ENCODE measurements at places on chromosomes 13 and 19. TPM values are rescaled to one million over a fixed set of nuclear protein-coding genes. Genes with fewer than 3 reads are reported as not detected.

DNA sequence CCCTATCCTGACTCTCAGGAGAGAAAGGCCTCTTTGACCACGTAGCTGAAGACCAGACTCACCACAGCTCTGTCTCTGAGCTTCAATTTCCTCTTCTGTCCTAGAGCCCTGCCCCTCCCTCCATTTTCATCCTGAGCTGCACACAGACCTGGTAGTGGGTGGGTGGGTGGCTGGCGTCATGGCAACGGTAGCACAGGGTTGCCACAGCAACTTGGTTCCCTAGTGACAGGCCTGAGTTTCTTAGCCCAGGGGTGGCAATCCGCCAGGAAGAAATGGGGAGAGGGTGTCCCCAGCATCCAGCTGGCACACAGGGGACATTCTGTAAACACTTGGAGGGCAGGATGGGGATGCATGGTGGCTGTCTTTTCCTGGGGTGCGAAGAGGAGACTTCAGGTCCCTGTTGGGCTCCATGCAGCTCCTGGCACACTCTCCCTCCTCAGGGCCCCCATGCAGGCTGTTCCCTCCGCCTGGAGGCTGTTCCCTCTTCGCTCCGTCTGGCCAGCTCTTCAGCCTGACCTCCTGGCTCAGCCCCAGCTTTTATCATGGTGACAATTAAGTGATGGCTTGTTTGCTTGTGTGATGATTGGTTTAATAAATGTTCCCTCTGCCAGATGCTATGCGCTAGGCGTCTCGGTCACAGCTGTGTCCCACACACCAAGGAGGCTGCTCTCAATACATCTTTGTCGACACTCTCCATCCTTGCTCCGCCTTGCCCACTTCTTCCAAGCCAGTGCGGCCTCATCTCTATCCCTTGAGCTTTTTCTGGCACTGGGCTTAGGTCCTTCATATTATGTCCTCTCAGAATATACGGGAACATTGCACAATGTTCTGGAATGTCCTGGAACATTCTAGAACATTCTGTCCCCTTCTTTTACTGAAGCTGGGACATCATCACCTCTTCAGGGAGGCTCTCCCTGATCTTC lies 7.4 kb upstream of the KLHL26 start:
- no peak for DNase-seq

FCHO1 gene
- polyA plus RNA-seq, result 1.7 TPM

- DNase-seq, result no peak
Observed at GRCh38 chr13:50664951-50665350, 178.5 kb downstream of the DLEU7 start.

DNA sequence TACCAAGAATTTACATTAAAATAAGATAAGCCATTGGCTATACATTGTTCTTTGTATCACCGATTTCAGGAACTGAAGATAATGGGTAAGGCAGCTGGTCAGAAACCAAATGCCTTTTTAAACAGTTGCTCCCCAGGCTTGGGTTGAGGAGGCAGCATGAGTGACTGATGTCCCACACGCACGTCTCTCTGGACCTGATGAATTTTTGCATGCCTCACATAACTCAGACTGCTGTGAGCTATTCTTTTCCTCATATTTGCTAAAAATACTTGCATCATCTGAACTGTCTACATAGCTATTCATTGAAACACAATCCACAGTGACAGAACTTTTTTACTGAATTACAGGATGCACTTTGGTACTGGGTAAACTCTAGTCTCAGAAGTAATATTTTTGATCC lies 123.6 kb upstream of the MAB21L1 start:
- DNase-seq, result no peak

GRCh38 chr19:56109226-56109625 lies 11.9 kb downstream of the ZNF787 start:
- DNase-seq, result no peak

DNA sequence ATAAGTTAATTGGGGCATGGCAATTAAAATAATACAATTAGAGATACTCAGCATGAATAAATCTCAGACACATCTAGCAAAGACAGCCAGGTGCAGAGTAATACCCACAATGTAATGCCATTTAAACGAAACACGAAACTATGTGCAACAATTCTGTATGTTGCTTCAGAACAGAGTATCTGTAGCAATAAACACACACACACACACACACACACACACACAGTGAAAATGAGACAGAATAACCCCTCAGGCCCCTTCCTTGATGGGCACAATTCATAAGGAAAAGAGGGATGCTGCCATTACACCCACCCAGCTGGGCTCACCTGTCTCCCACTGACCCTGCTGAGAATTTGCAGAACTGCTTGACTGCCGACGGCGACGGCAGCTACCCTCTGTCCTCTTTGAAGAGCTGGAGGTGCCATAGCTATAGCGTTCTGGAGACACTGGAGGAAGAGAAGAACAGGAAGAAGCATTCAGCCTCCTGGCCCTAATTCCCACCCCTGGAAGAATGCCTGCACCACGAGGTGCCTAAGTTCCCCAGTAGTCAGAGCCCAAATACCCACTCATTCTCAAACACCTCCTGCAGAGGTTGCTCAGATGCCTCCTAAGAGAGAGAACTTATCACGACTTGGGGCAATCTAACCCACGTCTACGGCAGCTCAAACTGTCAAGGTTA lies 2.5 kb downstream of the DEDD2 start:
- no peak for DNase-seq

- peak; percentile 54 for DNase-seq
Observed at GRCh38 chr13:98582947-98583346, 6.0 kb upstream of the STK24 start.

GRCh38 chr13:52921194-52921593 lies 72.8 kb upstream of the PCDH8 start:
- DNase-seq, result no peak

GRCh38 chr19:45852145-45852750 lies 10.7 kb downstream of the SYMPK start:
- DNase-seq, result no peak

GRCh38 chr19:4516939-4517300 lies 1.4 kb downstream of the PLIN4 start:
- no peak for DNase-seq

AMH gene
- 0.44 TPM for polyA plus RNA-seq

- DNase-seq, result no peak
Observed at GRCh38 chr13:64756621-64757020, 2473.5 kb downstream of the PCDH9 start.

- DNase-seq, result no peak
Observed at GRCh38 chr13:111219280-111219679, 101.2 kb upstream of the TEX29 start.

SH2D3A gene
- polyA plus RNA-seq, result 5.5 TPM

ZNF471 gene
- polyA plus RNA-seq, result 6.8 TPM

- no peak for DNase-seq
Observed at GRCh38 chr19:1384478-1385110, 887 bp downstream of the NDUFS7 start.

DNA sequence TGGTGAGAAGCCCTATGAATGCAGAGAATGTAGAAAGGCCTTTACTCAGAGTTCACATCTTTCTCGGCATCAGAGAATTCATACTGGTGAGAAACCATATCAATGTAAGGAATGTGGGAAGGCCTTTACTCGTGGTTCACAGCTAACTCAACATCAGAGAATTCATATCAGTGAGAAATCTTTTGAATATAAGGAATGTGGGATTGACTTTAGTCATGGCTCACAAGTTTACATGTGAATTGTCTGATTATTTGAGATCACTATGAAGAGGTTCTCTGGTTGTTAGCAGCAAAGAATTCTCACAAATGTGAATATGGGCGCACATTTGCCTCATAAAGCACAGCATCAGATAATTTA lies 43.7 kb downstream of the ZNF585A start:
- DNase-seq, result no peak

FAM124A gene
- 5.9 TPM for polyA plus RNA-seq

PRODH2 gene
- polyA plus RNA-seq, result 0.18 TPM

GRCh38 chr13:50376895-50377575 lies 361.8 kb downstream of the KCNRG start:
- no peak for DNase-seq

CYP2A6 gene
- 1.5 TPM for polyA plus RNA-seq

- DNase-seq, result no peak
Observed at GRCh38 chr19:17333611-17334413, 843 bp downstream of the ANO8 start.

DNA sequence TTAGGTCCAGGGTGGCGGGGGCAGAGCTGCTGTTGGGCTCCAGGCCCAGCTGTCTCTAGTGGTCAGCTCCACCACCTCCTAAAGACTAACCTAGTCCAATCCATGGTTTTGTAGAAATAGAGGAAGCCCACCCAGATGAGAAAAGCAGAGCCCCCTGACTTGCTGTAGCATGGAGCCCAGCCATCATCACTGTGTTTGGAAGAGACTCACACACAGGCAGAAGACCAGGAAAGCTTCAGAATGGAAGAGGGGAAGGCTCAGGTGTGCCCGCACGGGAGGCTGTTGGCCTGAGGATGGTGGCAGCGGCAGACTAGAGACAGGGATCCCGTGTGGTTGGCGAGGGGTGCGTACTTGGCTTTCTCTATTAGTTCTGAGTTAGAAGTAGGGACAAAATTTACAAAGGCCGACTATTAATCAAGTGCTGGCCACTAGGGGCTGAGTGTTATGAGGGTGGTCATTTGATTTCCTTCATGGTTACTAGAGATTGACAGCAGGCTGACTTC lies 193.2 kb upstream of the SOX1 start:
- no peak for DNase-seq

- no peak for DNase-seq
Observed at GRCh38 chr19:44582581-44583265, 30.6 kb upstream of the IGSF23 start.

PSG2 gene
- not detected for polyA plus RNA-seq

C1QTNF9 gene
- 0.76 TPM for polyA plus RNA-seq

FCGBP gene
- polyA plus RNA-seq, result 9.4 TPM

DNA sequence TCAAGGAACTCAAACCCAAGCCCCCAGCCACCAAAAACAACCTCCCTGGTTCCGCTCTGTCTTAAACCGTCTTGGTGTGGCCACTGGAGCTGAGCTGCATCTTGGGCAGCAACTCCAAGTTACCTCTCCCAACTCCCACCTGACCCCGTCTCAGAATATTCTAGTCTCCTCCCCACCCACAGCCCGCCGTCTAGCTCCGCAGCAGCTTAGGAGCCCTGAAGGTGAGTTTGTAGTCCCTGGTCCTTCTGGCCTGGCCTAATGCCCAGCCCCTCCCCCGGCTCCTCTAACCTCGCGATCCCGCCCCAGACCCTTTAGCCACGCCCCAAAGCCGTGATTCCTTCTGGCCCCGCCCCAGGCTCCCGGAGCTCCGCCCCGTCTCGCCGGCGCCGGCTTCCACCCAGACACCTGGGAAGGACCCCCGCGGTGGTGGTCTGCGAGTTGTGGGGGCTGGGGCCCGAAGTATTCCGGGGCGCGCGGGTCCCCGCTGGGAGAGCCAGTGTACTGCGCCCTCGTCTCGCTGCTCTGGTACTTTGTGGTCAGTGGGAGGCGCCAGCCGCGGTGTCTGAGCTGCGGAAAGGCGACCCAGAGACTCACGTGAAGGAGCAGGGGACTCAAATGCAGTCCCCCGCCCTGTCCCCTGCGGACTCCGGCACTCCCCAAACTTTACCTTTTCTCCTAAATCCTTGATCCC lies 2.5 kb upstream of the LHB start:
- no peak for DNase-seq

CABP5 gene
- not detected for polyA plus RNA-seq

GRCh38 chr13:48600374-48601364 lies 53.1 kb upstream of the CYSLTR2 start:
- no peak for DNase-seq

DNA sequence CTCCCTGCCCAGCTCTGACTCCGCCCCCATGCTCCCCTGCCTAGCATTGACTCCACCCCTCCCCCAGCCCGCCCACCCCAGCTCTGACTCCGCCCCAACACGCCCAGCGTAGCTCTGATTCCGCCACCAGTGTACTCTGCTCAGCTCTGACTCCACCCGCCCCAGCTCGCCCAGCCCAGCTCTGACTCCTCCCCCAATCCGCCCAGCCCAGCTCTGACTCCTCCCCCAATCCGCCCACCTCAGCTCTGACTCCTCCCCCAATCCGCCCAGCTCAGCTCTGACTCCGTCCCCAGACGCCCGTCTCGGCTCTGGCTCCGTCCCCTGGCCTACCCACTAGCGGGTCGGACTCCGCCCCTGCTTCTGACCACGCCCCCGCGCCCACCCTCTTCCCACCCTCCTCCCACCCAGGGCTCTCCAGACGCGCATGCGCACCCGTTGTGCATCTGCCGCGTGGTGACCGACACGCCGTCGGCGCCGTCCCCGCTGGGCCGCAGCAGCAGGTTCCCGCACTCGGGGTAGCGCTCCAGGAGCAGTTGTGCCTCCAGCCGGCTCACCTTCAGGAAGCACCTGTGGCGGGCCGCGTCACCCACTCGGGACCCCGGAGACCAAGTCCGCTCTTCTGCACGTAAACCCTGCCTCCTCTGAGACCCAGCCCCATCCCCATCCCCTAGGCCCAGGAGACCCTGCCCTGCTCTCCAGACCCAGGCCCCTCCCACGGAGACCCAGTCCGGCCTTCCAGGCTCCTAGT lies 10.2 kb downstream of the STAP2 start:
- DNase-seq, result peak; percentile 90

DNA sequence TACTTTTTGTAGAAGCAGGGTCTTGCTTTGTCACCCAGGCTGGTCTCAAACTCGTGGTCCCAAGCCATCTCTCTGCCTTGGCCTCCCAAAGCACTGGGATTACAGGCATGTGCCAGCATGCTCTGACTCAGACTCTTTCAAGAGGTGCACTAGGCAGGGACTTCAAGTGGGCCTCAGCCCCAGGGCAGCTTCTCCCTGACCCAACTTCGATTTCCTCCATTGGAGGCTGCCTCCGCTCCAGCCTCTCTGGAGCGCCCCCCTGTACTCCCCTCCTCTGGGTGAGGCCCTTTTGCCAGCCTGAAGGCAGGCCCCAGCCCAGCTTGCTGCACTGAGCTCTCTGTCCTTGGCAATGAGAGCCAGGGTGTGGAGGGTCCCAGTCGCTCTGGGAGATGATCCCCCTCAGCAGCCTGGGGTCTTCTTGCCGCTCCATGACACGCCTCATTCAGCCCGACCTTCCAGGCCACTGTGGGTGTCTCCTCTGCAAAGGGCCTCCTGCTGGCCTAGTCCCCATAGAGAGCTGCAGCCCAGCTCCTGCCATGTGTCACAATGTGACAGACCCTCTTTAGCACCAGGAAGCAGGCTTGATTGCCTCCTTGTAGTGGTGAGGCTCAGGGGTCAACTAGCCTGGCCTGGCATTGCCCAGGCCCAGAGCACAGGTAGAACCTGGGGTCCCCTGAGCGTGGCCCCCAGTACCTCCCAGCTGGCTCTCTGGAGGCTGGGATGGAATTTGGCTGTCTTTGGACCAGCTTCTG lies 16.4 kb downstream of the CARM1 start:
- no peak for DNase-seq

DNA sequence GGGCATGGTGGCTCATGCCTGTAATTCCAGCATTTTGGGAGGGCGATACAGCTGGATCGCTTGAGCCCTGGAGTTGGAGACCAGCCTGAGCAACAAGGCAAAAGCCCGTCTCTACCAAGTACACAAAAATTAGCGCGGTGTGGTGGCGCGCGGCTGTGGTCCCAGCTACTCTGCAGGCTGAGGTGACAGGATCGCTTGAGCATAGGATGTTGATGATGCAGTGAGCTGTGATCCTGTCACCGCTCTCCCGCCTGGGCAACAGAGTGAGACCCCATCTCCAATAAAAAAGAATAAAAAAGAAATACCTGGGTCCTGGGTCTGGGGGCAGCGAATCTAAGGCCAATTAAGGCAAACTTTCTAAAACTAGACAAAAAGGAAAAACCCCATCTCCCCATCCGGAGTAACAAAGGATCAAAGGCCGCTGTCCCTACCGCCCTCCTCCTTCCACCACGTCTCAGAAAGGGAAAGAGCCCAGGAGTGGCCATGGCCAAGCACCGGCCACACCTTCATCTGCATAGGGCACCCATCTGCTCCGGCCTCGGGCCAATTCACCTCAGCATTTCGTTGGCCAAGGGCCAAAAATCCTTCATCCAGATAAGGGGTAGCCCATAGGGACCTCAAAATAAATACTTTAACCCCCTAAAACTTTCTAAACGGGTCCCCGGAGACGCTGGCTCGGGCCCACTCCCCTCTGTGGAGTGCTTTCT lies 851 bp downstream of the ZNF320 start:
- no peak for DNase-seq

All from urinary bladder (tissue), 4 donors.